HCT116 (cell line): ENCODE measurements at places on chromosomes 11 and 22.

- DNase-seq: peak; percentile 72
These were observed 1.8 kb downstream of the ALKBH8 start for GRCh38 chr11:107563702-107564101.

DNA sequence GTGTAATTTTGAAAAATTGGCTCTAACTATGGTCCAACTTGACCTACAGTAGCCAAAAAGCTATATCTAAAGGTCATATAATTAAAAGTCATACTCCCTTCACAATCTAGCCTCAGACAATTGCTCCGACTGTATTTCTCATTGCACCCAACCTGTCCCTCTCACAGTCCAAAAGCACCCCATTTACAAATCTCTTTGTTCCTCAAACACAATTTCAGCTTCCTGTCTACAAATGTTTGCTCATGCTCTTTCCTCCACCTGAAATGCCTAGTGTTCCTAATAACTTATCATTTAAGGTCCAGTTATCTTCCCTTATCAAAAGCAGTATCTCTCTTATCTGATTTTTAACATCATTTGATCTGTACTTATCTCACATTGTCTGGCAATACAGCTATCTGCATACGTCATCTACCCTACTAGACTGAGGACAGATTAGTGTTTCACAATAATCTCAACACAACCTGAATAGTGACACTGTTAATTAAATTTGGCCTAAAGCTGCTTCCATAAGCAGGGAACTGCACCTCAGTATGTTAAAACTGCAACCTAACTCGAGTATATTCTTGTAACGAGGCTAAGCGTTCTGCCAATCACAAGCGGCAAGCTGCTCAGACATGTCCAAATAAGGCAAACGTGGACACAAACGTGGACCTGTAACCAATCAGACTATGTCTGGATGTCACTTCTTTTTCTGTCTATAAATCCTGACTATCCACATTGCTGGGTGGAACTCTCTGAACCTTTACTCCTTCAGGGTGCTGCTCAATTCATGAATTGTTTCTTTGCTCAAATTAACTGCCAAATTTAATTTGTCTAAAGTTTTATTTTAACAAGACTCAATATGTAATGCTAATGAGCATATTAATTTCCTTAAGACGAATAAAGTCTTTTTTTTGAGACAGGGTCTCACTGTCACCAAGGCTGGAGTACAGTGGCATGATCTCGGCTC lies 15.9 kb downstream of the PICALM start:
- no peak for DNase-seq

- DNase-seq: no peak
These were observed 18.7 kb downstream of the ART5 start for GRCh38 chr11:3623121-3623520.

GRCh38 chr22:36331912-36332622 lies 55.7 kb downstream of the MYH9 start:
- no peak for DNase-seq

DNA sequence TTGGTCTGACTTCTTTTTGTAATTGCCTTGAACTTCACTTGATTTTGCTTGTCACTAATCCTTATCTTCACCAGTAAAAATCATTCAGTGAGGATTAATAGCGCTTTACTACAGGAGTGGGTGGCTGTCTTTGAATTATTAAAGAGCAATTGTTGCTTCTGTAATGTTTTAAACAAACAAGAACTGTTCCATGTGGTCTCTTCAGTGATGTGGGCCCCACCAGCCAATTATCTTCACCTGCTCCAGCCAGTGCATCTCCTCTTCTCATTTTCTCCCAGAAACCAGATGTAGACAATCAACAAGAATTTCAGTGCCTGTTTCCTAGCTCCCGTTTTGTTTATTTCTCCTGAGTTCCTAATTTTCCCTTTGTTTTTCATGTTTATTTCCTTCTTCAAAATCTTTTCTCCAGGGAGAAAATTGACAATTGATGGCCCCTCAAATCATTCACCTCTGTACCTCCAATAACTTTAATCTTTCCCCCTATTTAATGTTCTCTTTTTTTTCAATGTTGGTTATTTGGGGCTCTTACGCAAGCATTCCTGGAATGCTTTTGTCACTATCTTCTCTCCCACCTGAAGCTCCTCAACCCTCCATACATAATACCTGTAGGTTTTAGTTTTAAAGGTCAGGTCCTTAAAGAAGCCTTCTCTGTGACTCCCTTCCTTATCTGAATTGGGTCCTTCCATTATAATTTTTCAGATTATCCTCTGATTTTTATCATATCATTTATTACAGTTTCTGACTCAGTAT lies 115.1 kb downstream of the ARFGAP2 start:
- no peak for DNase-seq

GRCh38 chr22:38412435-38413084 lies 42.4 kb downstream of the KCNJ4 start:
- no peak for DNase-seq

- no peak for DNase-seq
These were observed at the start of gene POU2AF1 for GRCh38 chr11:111378861-111379601. Gene POU2AF1, minus strand, starts transcription at chr11:111379275. Its CDS starts 98 bp downstream, at chr11:111379177.

GRCh38 chr11:17153757-17154156 lies 54.0 kb downstream of the PIK3C2A start:
- DNase-seq: no peak

DNA sequence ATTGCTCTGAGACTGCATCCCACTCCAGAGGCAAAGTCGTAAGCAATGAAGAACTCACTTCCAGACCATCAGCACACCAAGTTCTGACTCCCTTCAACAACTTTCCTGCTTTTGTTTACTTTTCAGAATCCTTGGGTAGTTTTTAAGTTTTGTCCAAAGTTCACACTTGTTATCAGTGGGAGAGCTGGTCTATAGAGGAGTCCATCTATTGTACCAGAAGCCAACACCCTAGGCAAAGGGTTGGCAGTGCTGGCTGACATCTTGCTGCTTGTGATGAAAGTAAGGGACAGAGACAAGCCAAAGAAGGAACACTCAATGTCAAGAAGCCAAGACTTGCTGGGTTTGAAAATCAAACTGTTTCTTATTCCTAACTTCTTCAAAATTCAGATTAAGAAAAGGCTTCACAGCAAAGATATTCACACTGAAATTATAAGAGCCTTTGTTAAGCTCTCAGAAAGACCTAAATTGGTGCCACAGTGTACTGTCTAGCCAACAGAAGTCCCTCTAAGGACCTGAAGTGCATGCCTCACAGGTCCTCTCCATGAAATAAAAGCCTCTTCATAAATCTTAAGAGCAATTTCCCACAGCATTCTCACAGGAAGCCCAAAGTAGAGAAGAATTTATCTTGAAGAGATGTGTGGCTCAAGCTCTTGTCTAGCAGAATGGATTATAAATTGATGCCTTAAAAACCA lies 21.5 kb upstream of the LINC01488 start:
- DNase-seq: no peak

DNA sequence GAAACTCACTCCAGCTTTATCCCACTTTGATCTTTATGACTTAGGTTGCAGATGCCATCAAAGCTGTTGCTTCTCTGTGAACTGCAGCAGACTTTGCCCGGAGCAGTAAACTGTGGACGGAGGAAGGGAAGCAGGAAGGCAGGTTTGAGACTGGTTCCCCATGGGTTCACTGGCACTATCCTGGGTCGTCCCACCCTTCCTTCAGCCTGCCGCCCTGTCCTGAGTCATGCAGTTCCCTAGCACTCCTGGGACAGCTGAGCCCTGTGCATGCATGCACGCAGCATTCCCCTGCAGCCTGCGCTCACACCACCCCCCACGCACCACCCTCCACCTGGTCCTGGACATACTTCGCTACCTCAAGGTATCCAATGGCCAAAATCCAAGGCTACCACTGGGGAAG lies 23.5 kb upstream of the P2RY2 start:
- no peak for DNase-seq

DNA sequence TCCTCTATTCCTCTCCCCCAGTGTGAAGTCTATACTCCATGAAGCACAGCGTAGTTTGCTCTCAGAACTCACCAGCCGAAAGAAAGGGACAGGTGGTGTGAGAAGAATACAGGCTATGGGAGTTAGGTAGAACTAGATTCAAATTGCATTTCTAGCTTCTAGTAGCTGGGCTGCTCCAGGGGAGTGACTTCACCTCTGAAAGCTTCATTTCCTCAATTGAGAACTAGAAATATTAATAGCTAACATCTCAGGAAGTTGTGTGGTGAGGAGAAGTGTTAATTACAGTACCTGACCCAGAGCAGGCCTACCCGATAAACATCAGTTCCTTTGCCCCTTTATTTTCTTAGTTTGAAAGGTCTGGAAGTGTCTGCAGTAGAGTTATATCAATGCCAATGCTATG lies 484.7 kb upstream of the TENM4 start:
- no peak for DNase-seq

- DNase-seq: no peak
These were observed 23.3 kb downstream of the SCUBE1 start for GRCh38 chr22:43319661-43320486.

DNA sequence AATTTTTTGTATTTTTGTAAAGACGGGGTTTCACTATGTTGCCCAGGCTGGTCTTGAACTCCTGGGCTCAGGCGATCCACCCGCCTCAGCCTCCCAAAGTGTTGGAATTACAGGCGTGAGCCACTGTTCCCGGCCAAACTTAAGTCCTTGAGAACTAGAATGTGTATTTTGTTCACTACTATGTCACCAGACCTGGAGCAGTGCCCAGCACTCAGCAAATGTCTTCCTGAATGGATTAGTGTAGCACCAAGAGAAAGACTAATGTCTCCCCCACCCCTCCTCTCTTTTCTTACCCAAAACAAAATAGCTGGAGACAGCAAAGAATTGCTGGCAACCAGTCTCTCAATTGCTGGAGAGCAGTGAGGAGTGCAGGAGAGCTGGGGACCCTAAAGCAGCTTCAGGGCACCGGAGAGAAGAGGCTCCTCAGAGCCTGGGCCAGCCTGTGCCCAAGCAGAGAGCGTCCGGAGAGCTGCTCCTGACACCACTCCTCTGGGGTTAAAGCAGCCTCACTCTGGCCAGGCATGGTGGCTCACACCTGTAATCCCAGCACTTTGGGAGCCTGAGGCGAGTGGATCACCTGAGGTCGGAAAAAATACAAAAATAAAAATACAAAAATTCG lies 14.9 kb downstream of the SLC25A18 start:
- DNase-seq: no peak
